MCF 10A (cell line): ENCODE measurements at places on chromosomes 3 and 15. TPM values are rescaled to one million over a fixed set of nuclear protein-coding genes. Genes with fewer than 3 reads are reported as not detected.

DNA sequence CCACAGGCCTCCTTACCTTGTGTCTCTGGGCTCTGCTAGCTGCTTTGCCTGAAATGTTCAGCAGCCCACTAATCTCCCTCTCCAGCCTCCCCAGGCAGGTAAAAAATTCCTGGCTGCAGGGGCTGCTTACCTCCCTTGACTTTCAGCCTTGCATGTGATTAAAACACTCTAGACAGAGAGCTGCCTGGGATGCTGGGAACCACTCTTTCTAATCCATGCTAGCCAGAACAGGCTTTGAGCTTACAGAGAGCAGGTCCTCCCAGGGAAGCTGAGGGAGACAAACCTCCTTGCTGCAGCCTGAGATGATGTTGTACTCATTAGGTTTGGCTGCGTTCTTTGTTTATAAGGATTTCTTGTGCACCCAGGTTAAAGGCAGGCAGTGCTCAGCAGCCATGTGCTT is 33.7 kb upstream of the LIPC start:
- H3K36me3 ChIP-seq = no peaks in the 10 kb centered on the region
- H3K4me1 ChIP-seq = peaks cover 24% of the 10 kb centered on the region
- no peak overlapping the region for H3K4me3 ChIP-seq
- DNase-seq = no peak
- no peaks in the 10 kb centered on the region for H3K27me3 ChIP-seq

GRCh38 chr3:18770800-18771199 is 345.7 kb upstream of the SATB1 start:
- H3K27me3 ChIP-seq = peaks cover 13% of the 10 kb centered on the region
- no peak overlapping the region for H3K4me3 ChIP-seq
- H3K27ac ChIP-seq = no peak overlapping the region
- H3K4me1 ChIP-seq = no peaks in the 10 kb centered on the region
- no peak for DNase-seq
- no peaks in the 10 kb centered on the region for H3K36me3 ChIP-seq

DNA sequence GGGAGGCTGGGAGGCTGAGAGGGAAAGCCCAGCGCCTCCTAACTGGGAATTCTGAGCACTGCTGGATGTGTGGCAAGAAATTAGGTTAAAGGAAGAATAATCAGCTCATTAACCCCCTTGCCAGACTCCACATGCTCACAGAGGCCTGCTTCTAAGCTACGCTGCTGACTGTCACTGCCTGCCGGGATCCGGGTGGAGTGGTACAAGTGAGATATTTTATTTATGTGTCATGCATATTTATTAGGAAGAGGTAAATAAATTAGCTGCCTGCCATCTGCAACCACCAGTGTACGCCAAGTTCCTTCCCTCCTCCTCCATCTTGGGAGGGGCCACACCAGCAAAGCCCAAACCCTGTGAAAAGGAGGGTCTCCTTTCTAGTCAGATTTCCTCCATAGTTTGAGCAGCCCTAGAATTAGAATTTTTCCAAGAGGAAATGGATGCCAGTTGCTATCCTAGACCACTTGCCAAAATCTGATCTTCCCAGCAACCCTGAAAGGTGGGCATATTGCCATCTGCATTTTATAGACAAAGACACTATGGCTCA is 43.5 kb upstream of the GRIP2 start:
- no peak for DNase-seq
- no peak overlapping the region for H3K27ac ChIP-seq
- H3K4me1 ChIP-seq = peaks cover 8% of the 10 kb centered on the region
- H3K27me3 ChIP-seq = peaks cover 28% of the 10 kb centered on the region
- no peaks in the 10 kb centered on the region for H3K36me3 ChIP-seq

PATL2 gene
- 0.16 and 0.71 TPM in 2 replicates for total RNA-seq

DNA sequence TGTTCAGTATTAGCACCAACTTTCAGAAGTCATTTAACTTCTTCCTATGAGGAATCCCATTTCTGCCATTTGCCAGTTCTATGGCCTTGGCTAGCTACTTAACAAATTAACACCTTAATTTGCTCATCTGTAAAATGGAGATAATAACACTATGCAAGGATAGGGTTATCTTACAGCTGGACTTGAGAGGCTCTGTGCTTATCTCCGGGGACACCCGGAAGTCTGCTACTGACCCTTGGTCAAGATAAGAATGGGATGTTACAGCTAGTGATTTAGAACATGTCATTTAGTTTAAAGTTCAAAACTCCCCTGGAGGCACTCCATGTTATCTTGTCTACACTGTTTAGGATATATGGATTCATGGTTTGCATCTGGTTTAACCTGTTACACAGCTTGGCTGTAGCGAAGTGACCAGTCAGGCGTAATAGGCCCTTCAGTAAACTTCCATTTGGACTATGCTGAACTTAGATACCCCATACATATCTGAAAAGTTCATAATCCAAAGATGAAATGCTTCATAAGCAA is 156.0 kb upstream of the CD96 start:
- no peaks in the 10 kb centered on the region for H3K36me3 ChIP-seq
- H3K4me1 ChIP-seq = no peaks in the 10 kb centered on the region
- no peak overlapping the region for H3K4me3 ChIP-seq
- no peaks in the 10 kb centered on the region for H3K27me3 ChIP-seq

DNA sequence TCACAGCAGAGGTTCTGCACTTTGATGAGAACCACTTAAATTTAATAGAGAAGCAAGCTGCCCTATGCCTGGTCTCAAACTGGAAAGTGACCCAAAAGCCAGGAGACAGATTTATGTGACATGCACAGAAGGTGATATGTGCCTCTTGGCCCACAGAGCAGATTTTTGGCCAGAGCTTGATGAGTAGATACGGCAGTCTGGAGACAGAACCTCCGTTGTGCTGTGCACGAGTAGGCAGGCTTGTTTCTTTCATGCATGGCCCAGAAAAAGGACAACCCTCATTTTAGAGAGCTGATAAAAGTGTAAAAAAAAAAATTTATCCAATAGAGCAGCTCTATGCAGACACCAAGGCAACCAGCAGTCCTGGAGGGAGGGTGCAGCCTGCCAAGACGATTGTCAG is 423.1 kb downstream of the CNTN6 start:
- H3K4me1 ChIP-seq = no peaks in the 10 kb centered on the region
- H3K27me3 ChIP-seq = no peaks in the 10 kb centered on the region
- H3K4me3 ChIP-seq = no peak overlapping the region
- DNase-seq = no peak
- H3K36me3 ChIP-seq = no peaks in the 10 kb centered on the region
